ENCODE measurements at places on chromosomes 12 and 14.

- no peak for DNase-seq
Observed at GRCh38 chr14:22685467-22685866, 41.3 kb upstream of the OR6J1 start.

- peak; percentile 29 for DNase-seq
Observed at GRCh38 chr12:6745741-6746525, 7.0 kb downstream of the MLF2 start.

GRCh38 chr12:75738486-75738885, 227.1 kb upstream of the KRR1 start:
- peak; percentile 8 for DNase-seq

- no peak for DNase-seq
Observed at GRCh38 chr14:50319721-50320120, 7.6 kb downstream of the DMAC2L start.

- DNase-seq: no peak
Observed at GRCh38 chr14:71482671-71483070, 449.6 kb upstream of the RGS6 start.

DNA sequence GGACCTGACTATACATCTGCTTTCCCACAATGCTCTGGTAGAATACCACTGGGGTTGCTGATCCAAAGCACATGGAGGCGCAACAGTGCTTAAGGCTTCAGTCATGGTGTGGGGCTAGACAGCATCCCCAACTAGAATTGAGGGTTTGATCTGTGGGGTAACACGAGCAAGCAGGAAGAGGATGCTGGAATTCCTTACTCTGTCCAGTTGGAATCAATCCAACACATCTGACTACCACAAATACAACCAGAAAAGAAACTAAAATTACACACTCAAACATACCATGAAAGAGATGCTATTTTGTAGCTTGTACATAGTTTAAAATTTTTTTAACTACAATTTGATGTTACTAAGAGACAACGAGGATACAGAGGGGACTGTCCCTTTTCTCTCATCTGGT, 40.4 kb upstream of the GTF2A1 start:
- no peak for DNase-seq

DNA sequence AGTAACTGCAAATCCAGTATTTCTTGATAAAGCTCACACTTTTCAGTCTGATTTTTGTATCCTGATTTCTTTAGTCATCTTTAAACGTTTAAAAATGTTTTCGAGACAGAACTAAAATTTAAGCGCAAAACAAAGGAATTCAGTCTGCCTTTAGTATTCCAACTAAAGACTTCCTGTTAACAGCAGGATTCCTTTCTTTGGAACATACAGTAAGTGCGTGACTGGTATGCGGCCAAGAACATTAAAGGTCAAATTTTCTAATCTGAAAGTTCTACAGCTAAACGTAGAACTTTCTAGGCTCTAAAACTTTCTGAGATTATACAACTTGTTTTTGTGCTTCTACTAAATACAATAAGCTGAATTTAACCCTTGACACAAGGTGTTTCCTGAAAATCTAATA, 9.9 kb downstream of the SAV1 start:
- no peak for DNase-seq

GRCh38 chr14:67722293-67722692, 20.6 kb downstream of the RDH12 start:
- no peak for DNase-seq

GRCh38 chr12:4858386-4858785, 51.3 kb upstream of the KCNA1 start:
- DNase-seq: no peak

GRCh38 chr12:54388237-54389133, 4.0 kb upstream of the ZNF385A start:
- no peak for DNase-seq

DNA sequence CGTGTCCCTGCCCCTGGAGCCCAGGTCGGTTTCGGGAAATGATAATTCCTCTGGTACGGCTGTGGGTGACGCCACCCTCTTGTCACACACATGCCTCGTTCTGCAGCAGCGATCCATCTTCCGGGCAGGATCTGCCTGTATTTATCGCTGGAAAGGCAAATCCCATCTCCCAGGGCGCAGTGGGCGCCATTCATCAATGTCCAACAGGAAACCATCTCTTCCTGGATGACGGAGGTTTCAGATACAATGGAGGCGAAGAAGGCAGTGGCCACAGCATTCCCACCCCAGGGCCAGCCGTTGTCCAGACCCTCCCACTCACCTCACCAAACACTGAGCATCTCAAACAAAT, 74.2 kb downstream of the NOC4L start:
- no peak for DNase-seq

DNA sequence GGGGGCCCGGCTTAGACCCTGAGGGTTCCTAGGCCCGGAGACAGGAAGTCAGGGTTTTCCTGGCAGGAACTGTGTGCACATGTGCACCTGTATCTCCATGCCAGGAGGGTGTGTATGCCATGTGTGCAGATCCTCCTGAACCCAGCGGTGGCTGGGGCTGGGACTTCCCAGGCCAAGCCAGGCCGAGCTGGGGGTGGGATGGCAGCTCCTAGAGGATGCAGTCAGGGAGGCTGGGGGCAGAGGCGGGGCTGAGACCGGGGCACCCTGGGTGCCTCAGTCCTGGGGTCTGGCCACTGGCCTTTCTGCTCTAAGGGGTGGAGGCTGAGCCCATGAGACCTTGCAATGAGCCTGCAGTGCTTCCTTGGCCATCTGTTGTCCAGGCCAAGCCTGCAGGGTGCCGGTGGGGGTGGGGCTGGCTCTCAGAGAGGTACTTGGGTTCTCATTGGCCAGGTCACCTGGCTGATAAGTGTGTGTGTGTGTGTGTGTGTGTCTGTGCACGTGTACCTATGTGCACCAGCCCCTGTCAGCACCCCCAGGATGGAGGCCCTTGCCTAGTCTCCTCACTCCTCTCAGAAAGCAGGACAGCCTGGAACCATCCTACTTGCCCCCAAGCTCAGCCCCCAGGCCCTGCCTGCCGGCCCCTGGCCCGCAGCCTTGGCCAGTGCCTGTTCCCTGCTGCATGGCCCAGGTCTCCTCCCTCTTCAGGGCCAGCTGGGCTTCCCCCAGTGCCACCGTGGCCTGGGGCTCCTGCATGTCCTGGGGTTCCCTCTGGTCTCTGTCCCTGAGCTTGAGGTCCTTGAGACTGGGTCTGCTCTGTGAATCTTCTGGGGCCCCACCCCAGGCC, 10.6 kb upstream of the TNFAIP2 start:
- DNase-seq: no peak

- no peak for DNase-seq
Observed at GRCh38 chr12:40078266-40078665, 27.6 kb downstream of the SLC2A13 start.

DNA sequence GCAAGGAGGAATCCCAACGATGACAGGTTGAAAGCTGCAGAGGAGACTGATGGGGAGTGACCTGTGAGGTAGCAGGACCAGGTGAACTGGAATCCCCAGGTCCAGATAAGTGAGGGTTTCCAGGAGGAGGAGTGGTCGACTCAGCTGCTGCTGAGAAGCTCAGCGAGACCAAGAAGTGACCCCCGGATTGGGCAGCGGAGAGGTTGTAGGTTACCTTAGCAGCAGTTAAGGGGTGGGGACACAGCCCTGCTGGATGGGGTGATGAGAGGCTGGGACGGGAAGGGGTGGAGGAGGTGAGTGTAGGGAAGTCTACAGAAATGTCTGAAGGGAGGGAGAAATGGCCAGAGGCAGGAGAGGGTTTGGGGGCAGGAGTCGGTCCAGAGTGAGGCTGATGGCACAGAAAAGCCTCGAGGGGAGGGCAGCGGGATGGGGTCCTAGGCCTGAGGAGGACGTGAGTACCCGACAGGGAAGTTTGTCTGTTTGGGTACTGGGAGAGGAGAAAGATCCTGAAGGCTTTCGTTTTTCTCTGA, 2.6 kb upstream of the RCOR1 start:
- no peak for DNase-seq

DNA sequence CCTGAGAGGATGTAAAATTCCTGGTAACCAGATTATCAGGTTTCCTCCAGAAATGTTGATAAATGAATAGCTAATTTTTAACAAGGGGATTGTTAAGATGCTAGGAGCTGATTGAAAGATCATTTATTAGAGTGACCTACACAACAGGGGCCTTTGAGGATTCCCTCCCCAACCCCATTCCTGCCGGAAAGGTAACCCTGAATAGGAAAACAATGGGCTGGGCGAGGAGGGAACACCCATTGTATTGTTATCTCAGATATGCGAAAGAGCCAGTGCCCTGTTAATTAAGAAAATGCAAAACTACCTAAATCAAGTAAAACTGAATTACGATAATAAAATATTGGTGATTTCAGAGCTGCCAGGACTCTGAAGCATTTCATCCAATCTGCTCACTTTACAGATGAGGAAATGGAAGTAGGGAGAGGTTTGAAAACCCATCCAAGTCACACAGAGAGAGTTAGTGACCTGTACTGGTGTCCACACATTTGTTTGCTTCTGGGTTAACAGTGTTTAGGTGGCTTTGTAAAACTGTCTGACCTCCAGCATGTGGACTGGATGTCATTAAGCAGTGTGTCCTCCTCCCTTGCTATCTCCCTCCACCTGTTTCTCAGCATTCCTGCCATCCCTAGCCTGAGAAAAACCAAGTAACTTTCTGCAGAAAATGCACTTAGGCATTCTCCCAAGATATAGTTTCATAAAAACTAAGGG, 214.8 kb downstream of the TTC6 start:
- no peak for DNase-seq

- no peak for DNase-seq
Observed at GRCh38 chr12:48903363-48903981, 21.8 kb downstream of the FKBP11 start.

DNA sequence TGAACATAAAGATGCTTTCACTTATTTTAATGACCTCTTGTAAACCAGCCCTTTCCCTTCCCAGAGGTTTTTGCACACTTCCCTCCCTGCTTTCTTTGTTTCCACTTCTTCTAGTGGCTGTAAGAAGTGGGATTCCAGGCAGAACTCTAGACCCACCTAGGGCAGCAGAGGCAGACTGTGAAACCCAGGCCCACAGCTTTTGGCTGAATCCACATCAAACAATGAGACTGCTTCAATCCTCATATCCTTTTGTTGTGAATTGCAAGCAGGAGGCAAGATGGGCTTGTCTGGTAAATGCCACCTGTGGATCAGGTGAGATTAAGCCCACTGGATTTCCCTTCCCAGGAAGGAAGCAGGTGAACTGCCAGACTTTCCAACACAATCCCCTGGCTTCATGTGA, 12.8 kb downstream of the CCDC177 start:
- no peak for DNase-seq

- DNase-seq: no peak
Observed at GRCh38 chr12:122026706-122027333, 5.1 kb downstream of the BCL7A start.

- no peak for DNase-seq
Observed at GRCh38 chr14:70173569-70173968, 15.2 kb downstream of the SLC8A3 start.

GRCh38 chr12:62934239-62934798, 631 bp downstream of the PPM1H start:
- no peak for DNase-seq

- DNase-seq: no peak
Observed at GRCh38 chr14:85789506-85789905, 259.6 kb downstream of the FLRT2 start.

DNA sequence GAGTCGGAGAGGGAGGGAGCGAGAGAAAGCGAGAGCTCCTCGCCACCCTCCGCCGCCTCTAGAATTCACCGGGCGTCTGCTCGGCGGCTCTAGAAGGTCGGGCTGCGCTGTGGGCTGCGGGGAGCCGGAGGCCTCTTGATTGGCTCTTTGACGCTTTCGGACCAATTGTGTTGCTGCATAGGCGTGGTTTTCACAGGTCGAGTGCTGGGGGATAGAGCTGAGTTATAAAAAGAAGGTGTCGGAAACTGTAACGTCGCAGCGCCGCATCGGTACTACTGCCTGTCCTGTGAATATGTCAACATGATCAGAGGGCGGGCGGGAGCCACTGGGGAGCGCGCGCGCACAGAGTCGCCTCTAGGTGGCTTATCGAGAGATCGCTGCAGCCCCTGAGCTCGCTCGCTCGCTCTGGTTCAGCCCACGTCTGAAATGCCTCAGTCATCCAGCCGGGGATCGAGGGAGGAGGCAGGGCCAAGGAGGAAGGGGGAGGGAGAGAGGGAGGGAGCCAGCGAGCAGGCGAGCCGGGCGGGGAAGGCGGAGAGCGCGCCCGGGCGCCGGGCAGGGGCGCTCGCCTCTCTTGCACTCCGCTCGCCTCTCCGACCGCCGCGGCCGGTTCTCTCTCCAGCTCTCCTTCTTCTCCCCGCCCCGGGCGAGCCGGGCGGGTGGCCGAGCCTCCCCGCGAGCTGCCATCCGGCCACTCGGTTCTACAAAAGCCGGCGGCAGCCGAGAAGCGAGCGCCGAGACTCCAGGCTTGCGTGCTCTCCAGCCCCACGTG, at the start of gene TBX3:
Gene TBX3, minus strand, starts transcription at position 78 of the 772 bp plus-strand sequence. CDS start 975 bp downstream, outside the sequence.
- no peak for DNase-seq
